ENCODE measurements at places on chromosomes 4 and X. TPM values are rescaled to one million over a fixed set of nuclear protein-coding genes. Genes with fewer than 3 reads are reported as not detected.

- no peak for DNase-seq
Observed at GRCh38 chrX:9569876-9570301, 105.0 kb downstream of the TBL1X start.

DNA sequence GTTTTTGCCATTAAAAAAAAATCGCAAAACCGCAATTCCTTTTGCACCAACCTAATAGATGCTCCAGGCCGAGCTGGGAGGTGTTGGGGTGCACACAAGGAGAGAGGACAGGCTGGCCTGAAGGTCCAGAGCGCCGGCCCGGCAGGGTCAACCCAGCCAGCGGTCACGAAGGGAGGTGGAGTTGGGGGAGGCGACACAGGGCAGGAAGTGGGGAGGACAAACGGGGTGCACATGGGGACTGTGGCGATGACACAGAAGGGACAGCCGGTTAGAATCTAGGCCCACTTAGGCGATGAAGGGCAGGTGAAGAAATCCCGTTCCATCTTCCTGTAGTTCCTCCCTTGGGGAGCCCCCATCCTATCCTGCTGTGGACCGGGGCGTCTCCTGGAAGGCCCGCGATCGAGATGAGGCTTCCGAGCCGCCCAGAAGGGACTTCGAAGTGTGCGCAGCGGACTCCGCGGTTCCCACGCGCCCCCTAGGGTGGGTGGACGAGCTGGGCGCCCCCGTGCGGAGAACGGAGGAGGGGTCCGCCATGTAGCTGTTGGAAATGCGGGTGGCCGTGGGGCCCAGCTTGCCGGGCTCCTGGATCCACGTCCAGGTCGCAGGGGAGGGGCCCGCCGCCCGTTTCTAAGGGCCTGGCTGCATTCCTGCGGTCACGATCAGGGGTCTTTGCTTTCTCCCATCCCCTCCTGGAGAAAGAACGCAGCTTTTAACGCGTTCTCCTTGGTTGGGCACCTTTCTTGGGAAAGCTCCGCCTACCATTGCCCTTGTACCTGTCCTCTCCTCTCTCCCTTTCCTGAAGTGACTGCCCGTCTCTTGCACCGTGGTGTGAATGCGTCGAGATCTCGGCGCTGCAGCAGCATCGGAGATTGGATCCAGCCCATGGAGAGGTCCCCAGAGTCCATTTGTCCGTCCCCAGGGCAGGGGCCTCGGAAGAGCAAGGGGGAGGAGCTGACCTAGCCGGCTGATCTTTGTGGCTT is 17.0 kb upstream of the HPF1 start:
- DNase-seq, result no peak

- no peak for DNase-seq
Observed at GRCh38 chrX:44147130-44147529, 173.9 kb upstream of the NDP start.

DNA sequence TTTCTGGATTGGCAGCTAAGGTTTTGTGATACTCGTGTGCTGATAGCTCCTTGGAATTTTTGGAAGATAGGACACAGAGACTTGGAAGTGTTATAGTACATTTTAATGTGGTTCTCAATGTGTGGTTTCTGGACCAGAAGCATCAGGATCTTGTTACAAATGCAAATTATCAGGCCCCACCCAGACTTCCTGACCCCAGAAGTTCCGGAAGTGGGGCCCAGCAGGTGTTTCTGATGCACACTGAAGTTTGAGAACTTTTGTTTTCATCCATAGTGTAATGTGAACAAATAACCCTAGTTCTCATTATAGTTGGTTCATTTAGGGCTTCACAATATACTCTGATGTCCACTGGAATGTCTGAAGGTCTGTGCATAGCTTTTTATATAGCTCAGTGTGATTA is 49.6 kb downstream of the LAMP2 start:
- no peak for DNase-seq

DNA sequence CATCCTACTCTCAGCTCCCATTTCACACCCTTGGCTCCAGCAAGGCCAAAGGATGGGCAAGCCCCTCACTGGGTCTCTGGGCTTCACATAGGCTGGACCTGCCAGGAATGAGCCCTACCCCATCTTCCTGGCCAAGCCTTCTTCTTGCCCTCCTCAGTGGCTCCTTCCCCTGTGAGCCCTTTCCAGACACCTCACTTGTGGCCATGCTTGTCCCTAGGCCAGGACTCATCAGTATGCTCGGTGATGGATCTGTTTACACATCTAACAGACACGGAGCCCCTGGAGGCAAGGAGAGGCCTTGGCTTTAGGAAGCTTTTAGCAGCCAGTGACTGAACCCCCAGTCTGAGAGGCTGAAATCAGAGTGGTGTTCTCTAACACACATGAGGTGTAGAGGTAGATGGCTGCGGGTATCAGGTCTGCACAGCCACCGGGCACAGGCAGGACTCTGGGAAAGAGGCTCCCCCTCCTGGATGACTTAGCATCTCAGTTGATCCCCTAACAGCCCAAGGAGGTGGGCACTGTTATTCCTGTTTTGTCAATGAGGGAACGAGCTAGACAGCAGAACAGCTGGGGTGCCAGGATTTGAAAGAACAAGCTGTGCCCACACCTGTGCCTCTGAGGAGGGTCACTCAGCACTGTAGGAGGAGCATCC is 44.8 kb downstream of the PPP2R2C start:
- peak; percentile 65 for DNase-seq

DNA sequence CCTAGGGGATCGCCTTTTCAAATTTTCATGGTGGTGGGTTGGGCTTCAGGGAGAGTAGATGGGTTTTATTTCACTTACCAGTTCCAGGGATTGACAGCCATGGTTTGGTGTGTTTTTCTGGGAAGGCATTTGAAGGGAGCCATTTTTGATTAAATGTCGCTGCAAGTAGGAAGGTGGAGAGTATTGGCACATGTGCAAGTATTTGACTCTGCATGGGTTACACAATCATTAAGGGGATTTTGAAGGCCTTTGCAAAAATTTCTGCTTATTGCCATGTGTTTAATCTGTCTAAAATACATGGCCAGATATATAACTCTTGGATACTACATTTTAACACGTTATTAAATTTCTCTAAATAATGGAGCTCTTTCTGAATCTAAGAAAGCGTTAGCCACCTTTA is 55.1 kb downstream of the GPAT3 start:
- DNase-seq, result no peak

DNA sequence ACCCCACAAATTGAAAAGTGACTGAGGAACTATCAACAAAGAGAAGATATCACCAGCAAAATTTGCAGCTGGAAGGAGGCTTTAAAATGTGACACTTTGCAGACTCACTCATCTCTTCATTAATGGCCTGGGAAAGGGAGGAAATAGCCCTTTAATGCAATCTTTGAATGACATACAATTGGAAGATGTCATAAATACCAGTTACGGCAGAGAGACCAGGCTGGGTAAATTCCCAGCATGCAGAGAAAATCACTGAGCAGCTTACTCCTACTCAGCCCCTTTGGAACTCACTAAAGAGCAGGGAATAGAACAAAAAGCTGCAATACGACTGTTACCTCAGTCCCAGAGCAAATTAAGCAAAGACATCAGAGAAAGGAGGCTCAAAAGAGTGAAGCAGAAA is 238.9 kb downstream of the HS3ST1 start:
- DNase-seq, result no peak

- DNase-seq, result no peak
Observed at GRCh38 chrX:11504234-11504633, 161.5 kb downstream of the ARHGAP6 start.

- no peak for DNase-seq
Observed at GRCh38 chrX:11431786-11432185, 138.6 kb downstream of the AMELX start.

DNA sequence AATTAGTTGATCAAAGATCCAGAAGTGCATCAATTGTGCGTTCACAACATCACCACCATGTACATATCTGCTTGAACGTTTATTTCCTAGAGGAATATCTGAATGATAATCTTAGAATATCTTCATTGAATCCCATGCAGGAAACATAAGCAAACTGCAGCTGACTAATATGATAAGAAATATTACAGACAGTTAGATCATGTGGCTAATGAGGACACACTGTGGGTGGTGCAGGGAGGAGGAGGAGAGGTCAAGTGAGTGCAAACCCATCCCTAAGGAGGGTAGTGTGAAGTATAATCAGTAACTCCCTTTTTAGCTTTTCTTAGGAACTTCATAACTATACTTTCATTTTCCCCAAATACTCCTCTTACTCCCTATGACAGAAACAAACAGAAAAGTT is 58.3 kb upstream of the HPGD start:
- DNase-seq, result no peak

DNA sequence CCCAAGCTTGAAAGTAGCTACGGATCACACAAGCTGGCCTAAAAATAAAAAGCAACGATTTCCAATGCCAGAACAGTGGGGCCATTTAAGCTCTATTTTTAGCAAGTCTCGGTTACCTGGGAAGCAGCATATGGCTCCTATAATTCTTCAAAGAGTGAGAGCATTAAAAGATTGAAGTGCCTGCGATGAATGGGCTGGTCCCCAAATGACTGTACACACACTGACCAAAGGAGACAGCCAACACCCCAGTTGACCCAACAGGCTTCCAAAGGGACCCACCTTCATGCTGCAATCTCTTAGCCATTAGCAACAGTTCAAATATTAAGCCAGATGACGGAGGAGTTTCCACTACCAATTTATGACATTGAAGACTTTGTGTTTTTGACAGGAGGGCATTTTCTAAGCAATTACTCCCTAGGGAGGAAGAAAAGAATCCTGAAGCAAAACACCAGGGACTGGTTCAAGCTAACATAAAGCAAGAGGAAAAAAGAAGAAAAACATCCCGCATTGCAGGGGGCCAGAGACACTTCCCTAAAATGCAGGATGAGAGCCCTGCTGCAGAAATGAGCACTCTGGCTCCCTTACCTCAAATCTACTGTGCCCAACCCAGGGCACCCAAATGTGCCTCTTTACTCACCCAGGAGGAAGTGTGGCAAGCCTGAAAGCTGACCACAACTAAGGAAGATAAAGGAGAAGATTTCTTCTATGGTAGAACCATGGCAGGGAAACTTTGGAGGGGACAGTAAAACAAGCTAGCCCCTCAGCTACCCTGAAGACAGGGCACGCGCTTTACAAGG is 21.6 kb downstream of the SH3KBP1 start:
- DNase-seq, result peak; percentile 1

DNA sequence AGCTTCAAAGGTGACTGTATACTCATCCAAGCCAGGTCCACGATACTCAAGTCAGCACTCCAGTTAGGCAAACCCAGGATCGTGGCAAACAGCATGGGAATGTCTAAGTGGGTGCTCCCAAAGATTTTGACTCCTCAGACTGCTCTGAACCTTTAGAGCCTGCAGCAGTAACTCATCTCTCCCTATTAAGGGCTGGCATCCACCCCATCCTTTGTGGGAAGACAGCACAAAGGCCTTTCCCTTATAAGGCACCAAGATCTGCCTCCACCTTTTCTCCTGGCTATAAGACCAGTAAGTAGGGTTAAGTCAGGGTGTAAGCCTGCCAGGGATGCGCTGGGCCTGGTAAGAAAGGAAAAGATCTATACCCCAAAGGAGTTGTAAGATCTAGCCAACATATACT is 23.6 kb upstream of the SLC25A43 start:
- no peak for DNase-seq

GRCh38 chr4:114603497-114603896 is 4.9 kb downstream of the UGT8 start:
- DNase-seq, result no peak

DNA sequence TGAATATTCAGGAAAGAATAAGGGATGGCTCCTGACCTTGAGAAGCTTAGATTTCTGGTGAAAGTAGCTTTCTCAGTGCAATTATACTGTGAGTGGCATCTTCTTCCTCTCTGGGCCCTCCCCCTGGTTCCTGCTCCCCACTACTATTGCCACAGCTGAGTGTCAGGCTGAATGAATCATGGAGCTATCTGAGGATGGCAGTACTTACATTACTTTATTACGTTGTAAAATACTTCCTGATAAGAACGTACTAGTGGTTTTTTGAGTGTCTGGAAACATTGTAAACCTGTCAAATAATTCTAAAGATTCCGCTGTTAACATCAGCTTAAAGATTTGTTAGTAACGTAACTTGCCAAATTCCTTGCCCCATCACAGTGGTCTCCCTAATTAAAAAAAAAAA is 36.2 kb downstream of the ARHGAP10 start:
- DNase-seq, result no peak

- no peak for DNase-seq
Observed at GRCh38 chrX:121579016-121579760, 531.8 kb downstream of the GLUD2 start.

DNA sequence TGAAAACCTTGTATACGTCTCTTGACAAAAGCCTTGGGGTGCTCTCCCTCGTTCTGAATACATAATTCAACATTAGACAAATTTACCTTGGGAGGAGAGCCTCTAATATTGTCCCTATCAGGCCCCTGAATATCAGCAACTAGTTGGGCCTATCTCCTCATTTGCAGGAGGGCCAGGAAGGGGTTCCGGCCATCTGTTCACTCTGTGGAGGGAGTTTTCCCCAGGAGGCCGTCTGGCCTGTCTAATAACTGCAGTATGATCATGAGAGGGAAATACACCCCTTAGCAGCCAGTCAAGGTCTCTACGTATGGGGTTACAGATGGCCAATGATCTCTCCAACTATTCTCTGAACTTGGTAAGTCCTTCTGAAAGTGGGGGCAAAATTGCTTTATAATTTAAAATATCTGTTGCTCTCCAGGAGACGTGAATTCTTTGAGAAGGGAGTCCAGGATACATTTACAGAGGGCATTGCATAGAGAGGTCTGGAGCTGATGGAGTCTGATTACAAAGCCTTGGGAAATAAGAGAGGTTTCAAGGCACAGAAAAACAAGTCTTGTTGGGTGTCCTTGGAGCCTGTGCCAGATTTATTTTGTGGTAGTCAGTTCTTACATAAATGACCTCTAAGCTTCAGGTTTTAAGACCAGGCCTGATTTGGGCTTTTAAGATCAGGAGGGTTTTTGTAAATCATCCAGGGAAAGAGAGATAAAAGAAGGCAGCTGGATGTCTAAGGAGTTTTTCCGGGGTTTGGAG is 48.2 kb upstream of the UXT start:
- peak; percentile 55 for DNase-seq

DNA sequence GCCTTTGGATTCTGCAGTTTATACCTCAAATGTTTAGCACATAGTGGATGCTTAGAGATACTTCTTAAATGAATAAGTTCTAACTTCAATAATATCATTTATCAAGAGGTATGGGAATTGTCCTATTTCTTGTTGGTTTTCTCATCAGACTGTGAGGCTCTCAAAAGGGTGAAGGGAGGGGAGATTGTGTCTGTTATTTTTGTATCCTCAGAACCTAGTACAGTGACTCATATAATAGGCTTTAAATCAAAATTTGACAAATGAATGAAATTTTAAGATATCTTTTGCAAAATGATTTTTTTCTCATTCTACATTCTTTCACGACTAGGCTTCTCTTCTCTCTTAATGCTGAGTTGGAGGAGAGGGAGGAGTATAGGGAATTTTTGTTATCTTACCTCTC is 89.5 kb downstream of the KDR start:
- no peak for DNase-seq

- DNase-seq, result peak; percentile 51
Observed at GRCh38 chrX:24025741-24026403, 1.1 kb downstream of the KLHL15 start.

The UGDH gene
- total RNA-seq, result 76.0 TPM

The ATP8A1 gene
- 9.2 TPM for total RNA-seq

The GPAT3 gene
- 7.8 TPM for total RNA-seq

The COL4A5 gene
- total RNA-seq, result 0.24 TPM

Data from G401 (cell line).